ENCODE measurements at places on chromosomes 4 and X.

GRCh38 chrX:47573341-47574075 is 8.7 kb upstream of the TIMP1 start:
- DNase-seq, result no peak

- DNase-seq, result peak; percentile 23
These were observed 3.9 kb upstream of the SULT1B1 start for GRCh38 chr4:69764311-69764710.

GRCh38 chrX:23271026-23271425 is 63.6 kb upstream of the PTCHD1 start:
- DNase-seq, result no peak

DNA sequence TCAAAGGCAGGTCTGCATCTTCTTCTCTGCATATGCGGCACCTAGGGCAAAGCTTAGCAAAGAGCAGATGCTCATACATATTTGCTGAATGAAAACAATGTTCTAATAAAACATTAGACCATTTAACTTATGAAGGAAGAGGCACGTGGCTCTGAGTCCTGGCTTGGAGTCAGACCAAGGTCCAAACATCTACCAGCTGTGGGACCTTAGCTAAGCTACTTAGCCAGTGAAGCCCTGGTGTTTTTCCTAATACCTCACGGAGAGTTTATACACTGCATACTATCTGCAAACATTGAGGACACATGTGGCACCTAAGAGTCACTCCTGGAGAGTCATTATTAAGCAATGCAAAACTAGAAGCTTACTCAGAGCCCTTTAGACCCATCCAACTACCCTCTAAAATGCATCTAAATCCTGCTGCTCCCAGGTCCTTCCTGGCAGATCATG is 9.0 kb downstream of the PDGFC start:
- no peak for DNase-seq

DNA sequence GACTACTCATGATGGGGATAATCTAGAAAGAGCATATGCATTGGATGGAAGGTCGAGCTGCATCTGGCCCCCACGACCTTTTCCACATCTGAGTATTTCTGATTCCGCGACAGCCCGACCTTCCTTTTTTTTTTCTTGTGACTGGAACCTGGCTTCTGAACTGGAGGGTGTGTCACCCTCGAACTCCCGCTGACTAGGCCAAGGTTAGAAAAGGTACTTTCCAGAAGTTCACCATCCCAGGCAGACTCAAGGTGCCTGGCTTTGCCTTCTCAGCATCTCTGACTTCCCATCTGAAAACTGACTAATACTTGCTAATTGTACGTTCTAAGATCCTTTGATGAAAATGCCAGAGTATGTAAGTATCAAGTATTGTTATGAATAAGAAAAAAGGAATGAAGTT is 49.3 kb upstream of the CD40LG start:
- peak; percentile 44 for DNase-seq

- DNase-seq, result no peak
These were observed 23.4 kb downstream of the SH2D1A start for GRCh38 chrX:124369722-124370121.

DNA sequence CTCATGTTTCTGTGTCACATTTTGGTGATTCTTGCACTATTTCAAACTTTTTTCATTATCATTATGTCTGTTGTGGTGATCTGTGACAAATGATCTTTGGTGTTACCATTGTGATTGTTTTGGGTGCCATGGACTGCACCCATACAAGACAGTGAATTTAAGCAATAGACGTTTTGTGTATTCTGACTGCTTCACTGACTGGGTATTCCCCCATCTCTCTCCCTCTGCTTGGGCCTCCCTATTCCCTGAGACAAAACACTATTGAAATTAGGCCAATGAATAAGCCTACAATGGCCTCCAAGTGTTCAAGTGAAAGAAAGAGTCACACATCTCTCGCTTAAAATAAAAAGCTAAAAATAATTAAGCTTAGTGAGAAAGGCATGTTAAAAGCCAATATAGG is 60.2 kb downstream of the BANK1 start:
- DNase-seq, result no peak

All from CD4-positive, alpha-beta T cell treated with Interleukin-12 subunit alpha and Interleukin-12 subunit beta, for 1 hour (primary cell).